Type B pancreatic cell (in vitro differentiated cells): ENCODE measurements at places on chromosomes 7 and 10. TPM values are rescaled to one million over a fixed set of nuclear protein-coding genes. Genes with fewer than 3 reads are reported as not detected.

Gene ABCB8
- 32.7 and 45.5 TPM in 2 replicates for total RNA-seq

Gene ZNF33B
- total RNA-seq, result 39.3 and 42.6 TPM in 2 replicates

DNA sequence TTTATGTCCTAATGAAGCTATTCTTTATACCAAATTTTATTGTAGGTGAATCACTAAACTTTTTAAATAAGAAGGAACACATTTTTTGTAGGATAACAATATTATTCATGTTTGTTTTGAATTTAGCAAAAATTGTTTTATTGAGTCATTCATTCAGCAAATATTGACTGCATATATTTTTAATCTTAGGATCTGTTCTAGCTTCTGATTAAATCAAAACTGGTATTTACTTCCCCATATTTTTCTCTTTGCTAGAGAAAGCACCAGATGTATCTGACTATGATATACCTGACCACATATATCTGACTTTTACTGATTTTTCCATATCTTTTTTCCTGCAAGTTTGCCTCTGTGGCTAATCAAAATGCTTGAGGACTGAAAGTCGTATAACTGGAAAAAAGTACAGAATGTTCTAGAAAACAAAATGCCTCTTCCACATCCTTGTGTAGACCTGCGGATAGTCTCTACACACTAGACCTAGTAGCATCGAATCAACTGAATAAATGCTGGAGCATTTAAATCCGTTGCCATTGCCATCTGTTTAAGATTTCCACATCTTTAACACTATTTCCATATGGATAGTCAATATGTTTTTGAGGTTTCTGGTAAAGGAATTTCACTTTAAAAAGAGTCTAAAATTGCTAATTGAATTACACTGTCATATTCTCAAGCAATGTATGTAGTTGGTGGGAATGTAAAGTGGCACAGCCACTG, 594.7 kb downstream of the KCNMA1 start:
- H3K36me3 ChIP-seq, result no peaks in the 10 kb centered on the region
- H3K4me1 ChIP-seq, result peaks cover 3% of the 10 kb centered on the region
- DNase-seq, result no peak
- no peak overlapping the region for H3K27ac ChIP-seq
- peaks cover 8% of the 10 kb centered on the region for H3K27me3 ChIP-seq

Gene NRG3
- 1.0 and 6.1 TPM in 2 replicates for total RNA-seq

Gene GPR26
- 0.14 and 1.8 TPM in 2 replicates for total RNA-seq

DNA sequence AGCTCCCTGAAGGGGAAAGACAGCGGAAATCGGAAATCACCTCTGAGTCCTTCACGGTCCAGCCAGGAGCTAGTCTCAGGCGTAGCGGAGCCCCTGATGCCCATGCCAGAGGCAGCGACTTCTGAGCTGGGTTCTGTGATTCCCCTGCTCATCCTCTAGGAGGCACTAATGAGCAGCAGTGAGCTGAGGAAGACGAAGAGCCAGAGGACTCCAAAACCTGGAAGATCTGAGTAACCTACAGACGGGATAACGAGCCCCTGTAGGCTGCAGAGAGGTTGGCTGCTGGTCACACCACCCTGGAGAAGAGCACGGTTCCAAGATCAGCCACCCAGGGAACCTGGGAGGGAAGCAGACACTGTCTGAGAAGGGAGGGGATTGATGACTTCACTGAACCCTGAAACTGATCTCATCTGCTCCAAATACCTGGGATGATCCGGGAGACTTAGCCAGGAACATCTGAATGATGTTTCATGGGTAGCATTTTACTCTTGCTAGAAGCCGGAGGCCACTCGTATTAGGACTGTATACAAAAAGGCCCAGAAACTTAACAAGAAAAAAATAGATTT, 304.1 kb downstream of the PAXIP1 start:
- H3K27ac ChIP-seq, result no peak overlapping the region
- peaks cover 3% of the 10 kb centered on the region for H3K27me3 ChIP-seq
- H3K4me1 ChIP-seq, result no peaks in the 10 kb centered on the region
- no peak overlapping the region for H3K4me3 ChIP-seq
- DNase-seq, result no peak

- H3K27me3 ChIP-seq, result no peaks in the 10 kb centered on the region
- peaks cover 14% of the 10 kb centered on the region for H3K4me1 ChIP-seq
- H3K36me3 ChIP-seq, result no peaks in the 10 kb centered on the region
- DNase-seq, result no peak
Observed at GRCh38 chr10:98915911-98916310, 319.7 kb downstream of the HPSE2 start.

DNA sequence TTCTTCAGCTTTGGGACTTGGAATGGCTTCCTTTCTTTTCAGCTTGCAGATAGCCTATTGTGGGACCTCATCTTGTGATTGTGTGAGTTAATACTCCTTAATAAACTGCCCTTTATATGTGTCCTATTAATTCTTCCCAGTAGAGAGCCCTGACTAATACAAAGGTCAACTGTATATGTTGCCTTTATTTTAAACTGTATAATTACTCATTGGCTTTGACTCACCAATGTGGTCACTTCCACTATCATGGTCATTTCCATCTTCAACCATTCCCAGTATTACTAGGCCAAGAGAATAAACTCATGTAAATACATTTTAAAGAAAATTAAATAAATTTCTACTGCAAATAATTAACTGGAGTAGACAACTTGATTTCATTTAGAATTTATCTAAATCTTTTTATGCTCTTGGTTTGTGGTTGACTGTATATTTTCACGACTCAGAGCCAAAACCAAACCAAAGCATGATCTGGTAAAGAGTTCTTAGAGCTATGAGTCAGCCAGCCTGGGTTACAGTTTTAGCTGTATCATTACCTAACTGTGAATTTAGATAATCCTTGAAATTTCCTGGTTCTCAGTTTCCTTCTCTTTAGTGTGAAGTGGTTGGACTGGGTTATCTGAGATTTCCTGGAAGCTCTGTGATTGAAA, 188.4 kb downstream of the PPP1R3A start:
- no peak for DNase-seq
- H3K27me3 ChIP-seq, result no peaks in the 10 kb centered on the region
- H3K27ac ChIP-seq, result no peak overlapping the region
- no peak overlapping the region for H3K4me3 ChIP-seq
- no peaks in the 10 kb centered on the region for H3K4me1 ChIP-seq

Gene CDNF
- total RNA-seq, result 1.1 and 1.3 TPM in 2 replicates

Gene HYAL4
- 0.21 TPM in 1 of 2 replicates, not detected in the other for total RNA-seq

Gene LRGUK
- total RNA-seq, result 0.57 and 2.0 TPM in 2 replicates

GRCh38 chr7:106840342-106840741, 24.7 kb upstream of the PIK3CG start:
- H3K27ac ChIP-seq, result no peak overlapping the region
- H3K27me3 ChIP-seq, result peaks cover 13% of the 10 kb centered on the region
- peaks cover 8% of the 10 kb centered on the region for H3K4me1 ChIP-seq

- H3K36me3 ChIP-seq, result no peaks in the 10 kb centered on the region
- no peak overlapping the region for H3K27ac ChIP-seq
- peaks cover 3% of the 10 kb centered on the region for H3K27me3 ChIP-seq
- H3K4me3 ChIP-seq, result no peak overlapping the region
- no peak for DNase-seq
Observed at GRCh38 chr7:132489776-132490237, 86.5 kb downstream of the PLXNA4 start.

DNA sequence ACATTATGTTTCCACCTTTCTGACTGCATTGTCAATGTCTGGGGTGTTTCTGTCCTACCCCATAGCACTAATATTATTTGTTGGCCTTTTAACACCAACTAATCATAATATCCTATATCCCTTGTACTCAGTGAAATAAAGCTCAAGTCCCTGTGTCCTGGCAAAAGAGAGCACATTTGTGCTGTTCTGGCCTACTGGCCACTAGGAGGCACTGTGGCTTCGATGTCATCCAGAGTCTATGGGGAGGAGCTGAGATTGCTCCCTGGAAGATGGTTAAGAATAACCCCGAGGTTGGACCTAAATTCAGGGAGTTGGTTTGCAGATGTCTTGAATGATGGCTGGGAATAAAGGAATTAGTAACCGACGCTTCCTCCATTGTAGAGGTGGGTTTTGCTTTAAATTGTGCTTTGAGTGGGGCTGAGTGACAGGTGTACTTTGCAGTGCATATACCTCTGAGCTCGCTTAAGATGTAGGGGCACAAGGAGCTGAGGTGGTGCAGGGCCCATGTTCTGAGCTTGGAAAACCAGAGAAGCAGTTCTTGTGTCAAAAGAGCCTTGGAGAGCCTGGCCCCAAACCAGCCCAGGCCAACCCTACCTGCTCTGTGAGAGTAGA, 191.2 kb upstream of the PRSS1 start:
- no peak overlapping the region for H3K4me3 ChIP-seq
- peaks cover 4% of the 10 kb centered on the region for H3K27me3 ChIP-seq
- H3K4me1 ChIP-seq, result no peaks in the 10 kb centered on the region
- no peak for DNase-seq
- H3K27ac ChIP-seq, result no peak overlapping the region
- H3K36me3 ChIP-seq, result no peaks in the 10 kb centered on the region

Gene PAPOLB
- total RNA-seq, result 0.07 and 0.56 TPM in 2 replicates
